ENCODE measurements at places on chromosomes 5 and 9.
A peak's percentile ranks its signal among the peaks of the same experiment; 100 is the strongest.

DNA sequence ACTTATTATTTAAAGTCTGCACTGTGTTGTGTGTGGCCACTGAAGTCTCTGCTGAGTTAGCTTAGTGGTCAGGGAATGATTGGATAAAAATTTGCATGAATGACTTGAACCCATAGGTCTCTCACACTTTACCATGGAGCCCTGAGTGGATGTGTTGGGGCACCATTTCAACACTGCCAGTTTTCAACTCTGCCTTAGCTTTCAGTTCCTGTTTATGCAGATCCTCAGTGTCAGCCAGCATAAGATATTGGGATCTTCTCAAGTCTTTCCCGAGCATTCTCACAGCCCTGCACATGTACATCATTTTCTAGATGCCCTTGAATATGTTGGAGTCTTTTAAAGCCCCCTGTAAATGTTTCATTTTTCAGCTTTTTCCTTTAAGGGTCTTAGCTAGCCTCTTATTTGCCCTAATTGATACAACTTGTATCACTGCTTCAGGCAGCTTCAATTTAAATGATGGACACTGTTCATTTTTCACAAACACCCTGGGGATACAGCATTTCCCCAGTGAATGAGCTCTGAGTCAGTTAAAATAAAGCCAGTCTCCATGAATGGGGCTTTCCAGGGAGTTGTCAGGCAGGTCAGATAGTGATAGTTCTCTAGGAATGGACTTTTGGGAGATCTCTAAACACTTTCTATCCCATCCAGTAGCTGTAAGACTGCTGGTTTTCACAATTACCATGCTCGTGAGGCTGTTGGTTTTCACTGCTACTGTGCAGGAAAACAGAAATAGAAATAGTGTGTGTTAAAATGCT, 211.9 kb upstream of the PAPPA start:
- peak; percentile 45 for DNase-seq

- no peak for DNase-seq
Measured at GRCh38 chr5:118397236-118397635, 591.1 kb downstream of the DTWD2 start.

GRCh38 chr9:81460693-81461092, 228.7 kb downstream of the TLE1 start:
- no peak for DNase-seq

DNA sequence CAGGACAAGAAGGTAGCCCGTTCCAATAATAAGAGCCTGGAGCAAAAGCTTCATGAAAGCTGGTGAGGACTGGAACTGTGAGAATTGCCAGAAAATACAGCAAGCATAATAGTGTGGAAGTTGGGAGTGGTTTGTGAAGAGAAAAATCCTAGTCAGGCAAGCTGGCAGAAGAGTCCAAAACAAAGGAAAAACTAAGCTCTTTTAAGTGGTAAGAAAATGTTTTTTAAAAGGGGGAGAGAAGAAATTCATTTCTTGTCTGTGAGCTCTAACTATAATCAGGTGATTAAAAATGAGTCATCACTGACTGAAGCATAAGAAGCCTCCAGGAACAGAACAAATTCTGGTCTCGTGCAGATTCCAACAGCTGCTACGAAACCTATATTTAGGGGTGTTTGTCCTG, 102.6 kb downstream of the CAAP1 start:
- no peak for DNase-seq

DNA sequence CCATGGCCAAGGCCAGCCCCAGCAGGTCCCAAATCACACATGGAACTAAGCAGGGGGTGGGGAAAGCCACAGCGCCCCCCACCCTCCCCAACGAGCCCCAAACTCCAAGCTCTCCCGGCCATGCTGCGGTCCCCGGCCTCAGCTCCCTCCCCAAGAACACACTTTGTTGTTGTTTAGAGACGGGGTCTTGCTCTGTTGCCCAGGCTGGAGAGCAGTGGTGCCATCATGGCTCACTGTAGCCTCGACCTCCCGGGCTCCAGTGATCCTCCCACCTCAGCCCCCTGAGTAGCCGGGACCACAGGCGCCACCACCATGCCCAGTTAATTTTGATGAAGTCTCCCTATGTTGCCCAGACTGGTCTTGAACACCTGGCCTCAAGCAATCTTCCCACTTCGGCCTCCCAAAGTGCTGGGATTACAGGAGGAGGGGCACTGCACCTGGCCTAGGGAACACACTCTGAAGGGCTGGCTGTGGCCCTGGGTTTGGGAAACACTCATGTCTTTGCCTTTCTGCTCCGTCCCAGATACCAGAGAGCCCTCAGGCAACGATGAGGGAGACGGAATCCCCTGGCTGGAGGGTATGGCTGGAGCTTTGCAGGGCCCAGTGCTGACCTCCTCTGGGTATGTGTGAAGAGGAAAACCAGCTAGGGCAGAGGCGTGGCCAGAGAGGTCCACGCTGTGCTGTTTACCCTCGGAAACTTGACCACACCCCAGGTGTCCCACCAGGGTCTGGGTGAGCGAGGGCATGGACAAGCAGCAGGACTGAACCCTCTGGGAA, 53.2 kb upstream of the UBAC1 start:
- DNase-seq = no peak

- peak; percentile 76 for DNase-seq
Measured at GRCh38 chr9:115234094-115234493, 116.1 kb upstream of the TNC start.

DNA sequence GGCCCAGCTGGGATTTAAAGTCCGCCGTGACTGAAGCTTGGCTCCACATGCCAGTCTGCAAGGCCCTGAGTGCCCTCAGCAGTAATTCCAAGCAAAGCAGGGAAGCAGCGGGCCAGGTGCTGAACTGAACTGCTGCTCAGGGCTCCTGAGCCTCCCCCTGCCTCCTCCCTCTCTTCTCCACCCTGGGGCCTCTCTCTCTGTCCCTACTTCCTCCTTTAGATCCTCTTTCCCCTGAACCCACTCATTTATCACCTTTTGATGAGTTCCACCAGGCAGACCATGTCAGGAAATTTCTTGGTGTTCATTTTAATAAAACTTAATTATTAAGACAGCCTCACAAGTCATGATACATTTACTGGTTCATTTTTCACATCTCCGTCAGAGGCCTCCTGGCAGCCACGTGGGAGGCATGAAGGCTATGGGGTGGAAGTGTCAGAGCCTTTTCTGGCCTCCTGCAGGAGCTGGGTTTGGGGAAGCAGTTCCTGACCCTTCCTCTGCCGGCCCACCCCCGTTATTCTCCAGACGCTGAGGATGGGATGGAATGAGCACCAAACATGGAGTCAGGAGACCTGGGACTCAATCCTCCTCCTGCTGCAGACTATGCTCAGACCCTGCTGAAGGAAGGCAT, 32.2 kb upstream of the KCNIP1 start:
- no peak for DNase-seq

GRCh38 chr5:84487963-84488362, 103.3 kb upstream of the EDIL3 start:
- peak; percentile 91 for DNase-seq

GRCh38 chr5:175422058-175422457, 21.9 kb downstream of the DRD1 start:
- DNase-seq = no peak

DNA sequence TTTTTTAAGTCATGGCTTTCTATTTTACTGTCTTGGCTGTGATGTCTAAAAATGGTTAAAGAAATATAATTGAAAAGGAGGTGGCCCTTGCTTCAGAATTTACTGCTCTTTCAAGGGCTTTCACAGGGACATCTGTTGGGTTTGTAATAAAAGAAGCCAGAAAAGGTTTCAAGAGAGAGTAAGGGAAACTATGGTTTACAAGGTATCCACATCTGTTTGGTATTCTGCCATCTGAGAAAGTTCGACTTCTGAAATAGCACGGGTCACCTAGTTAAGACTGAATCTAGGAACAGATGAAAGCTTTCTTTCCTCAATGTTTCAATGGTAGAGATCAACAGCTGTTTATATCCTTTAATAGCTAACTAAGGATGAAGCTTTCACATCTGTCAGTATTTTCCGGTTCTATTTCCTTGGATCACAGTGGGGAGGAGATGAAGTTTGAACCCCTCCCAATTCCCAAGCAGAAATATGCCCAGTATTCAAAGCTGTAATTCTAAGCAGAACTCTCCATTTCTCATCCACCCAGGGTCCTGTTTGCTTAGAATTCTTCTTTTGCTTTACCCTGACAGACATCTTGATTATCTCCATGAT, 72.8 kb upstream of the IFNK start:
- DNase-seq = no peak

GRCh38 chr9:135152614-135153334, 65.3 kb downstream of the OLFM1 start:
- no peak for DNase-seq

- DNase-seq = no peak
Measured at GRCh38 chr5:89297066-89297465, 414.1 kb upstream of the MEF2C start.
